ENCODE measurements at places on chromosomes 4 and X.

DNA sequence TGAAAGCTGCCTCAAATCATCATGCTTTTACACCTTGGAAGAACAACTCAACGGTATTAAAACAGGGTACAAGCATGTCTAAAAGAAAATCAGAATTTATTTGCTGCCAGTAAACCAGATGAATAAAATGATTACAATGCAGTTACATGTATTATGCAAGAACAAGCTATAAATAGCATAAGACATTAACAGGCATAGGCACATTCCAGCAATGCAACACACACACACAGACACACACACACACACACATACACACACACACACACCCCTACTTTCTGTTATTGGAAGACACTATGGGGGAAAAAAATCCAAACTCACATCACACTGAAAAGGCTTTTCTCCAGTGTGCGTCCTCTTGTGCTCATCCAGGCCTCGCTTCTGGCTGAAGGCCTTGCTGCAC, 212.5 kb downstream of the PRDM5 start:
- no peak for DNase-seq

- no peak for DNase-seq
Observed at GRCh38 chr4:136055360-136055759, 1476.9 kb downstream of the PCDH18 start.

DNA sequence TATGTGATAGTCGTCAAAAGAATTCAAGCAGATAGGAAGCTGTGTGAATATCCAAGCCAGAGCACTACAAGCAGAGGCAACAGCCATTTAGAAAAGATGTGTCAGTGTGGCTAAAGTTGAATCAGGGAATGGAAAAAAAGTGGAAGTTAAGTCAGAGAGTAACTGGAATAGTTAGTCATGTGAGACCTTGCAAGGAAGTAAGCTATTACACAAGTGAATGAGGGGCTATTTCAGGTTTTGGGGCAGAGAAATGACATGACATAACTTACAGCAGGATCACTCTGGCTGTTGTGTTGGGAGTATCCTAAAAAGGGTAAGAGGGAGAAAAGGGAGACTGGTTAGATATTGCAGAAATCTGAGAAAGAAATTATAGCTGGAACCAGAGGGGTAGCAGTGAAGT, 236.6 kb upstream of the PCDH18 start:
- no peak for DNase-seq

DNA sequence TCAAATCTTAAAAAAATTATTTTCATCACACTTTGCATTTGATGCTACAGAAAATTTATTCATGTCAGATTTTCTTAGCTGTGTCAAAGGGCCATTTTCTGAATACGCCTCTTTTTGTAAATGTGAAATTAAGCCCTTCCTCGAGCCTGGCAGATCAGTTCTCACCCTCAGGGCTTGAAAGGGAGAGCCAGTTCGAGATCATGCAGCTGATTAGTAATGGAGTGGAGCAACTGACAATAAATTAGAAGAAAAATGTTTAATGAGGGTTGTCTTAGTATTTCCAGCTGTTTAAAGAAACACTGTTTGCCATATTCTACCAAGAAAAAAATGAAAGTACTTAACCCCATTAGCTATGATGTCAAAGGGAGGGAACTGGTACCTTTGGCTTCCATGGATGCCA, 28.7 kb downstream of the CC2D2A start:
- no peak for DNase-seq

DNA sequence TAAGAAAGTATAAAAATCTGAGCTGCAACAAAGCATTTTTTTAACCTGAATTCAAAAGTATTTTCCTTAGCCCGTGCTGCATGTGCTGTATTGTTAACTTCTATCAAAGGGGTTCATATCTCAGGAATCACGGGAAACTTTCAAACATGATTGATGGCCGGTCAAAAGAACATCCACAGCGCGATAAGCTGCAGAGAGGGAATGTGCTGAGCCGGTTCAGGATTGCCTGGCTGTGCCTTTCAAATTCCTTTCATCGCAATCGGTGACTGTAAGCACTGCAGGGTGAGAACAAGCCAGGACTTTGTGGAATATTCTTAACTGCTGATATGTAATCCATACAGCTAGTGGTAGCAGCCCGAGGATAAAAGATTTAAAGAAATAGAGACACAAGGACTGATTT, 210.9 kb upstream of the NOCT start:
- DNase-seq = no peak
